SJCRH30 (cell line): ENCODE measurements at places on chromosomes 2 and 18. TPM values are rescaled to one million over a fixed set of nuclear protein-coding genes. Genes with fewer than 3 reads are reported as not detected.

DNA sequence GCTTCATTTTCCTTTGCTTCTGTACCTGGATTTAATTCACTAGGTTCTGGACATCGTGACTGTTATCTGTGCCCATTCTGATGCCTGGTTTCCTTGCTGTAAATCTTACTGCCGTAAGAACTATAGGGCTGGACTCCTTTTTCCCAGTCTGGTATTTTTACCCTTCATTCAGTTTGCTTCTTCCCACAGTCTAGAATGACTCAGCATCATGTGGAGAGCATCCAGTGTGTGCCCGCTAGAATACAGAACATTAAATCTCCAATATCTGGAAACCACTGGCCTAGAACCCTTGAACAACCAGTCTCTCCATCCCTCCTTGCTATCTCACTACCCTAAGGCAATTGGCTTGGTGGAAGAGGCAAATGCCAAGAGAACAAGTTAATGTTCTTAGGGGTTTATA, 1075.4 kb upstream of the ZEB2 start:
- DNase-seq, result no peak
- H3K4me1 ChIP-seq, result peaks cover 6% of the 10 kb centered on the region
- no peak overlapping the region for H3K4me3 ChIP-seq
- H3K27ac ChIP-seq, result no peak overlapping the region

The IL1B gene
- not detected in 2 replicates for total RNA-seq

DNA sequence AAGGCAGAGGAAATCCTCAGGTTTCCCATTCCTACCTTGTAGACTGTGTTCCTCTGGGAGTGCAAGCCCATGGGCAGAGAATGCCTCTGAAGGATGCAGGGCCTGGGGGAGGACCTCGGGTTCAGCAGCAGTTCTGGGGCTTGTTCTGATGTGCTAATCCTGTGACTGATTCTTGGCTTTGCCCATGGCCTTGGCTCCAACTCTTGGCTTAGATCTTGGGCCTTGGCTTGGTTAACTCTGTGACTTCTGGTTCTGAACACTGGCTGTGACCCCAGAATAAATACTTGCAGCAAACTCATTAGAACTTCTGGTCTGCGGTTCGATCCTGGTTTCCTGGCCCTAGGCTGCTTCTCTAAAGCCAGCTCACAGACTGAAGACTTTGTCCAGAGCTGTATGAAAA, 366.9 kb upstream of the ZEB2 start:
- no peak overlapping the region for H3K4me3 ChIP-seq
- no peak overlapping the region for H3K27ac ChIP-seq
- DNase-seq, result no peak

- 0 out of 2 replicates have a peak, but pooled peaks cover 5% of the 10 kb centered on the region for H3K4me1 ChIP-seq
- no peaks in the 10 kb centered on the region for H3K36me3 ChIP-seq
- no peaks in the 10 kb centered on the region for H3K27me3 ChIP-seq
- H3K4me3 ChIP-seq, result no peak overlapping the region
Measured at GRCh38 chr2:224404796-224405195, 2.9 kb upstream of the FAM124B start.

DNA sequence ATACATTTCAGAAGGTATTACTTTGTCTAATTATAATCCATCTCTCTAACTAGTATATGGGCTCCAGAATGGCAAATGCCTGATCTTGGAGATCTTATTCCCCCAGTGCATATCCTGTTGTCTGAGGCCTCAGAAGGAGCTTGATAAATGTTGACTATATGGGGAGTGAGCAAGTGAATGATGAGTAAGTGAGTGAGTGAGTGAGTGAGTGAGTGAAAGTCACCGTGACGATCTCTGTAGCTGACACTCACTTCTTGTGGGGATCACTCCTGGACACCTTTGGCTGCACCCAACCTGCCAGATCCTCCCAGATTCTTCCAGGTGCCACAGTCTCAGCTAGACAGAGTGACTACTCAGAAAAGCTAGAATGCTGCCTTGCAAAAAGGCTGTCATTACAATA, 2.8 kb downstream of the XDH start:
- no peak for DNase-seq
- no peak overlapping the region for H3K4me3 ChIP-seq
- H3K36me3 ChIP-seq, result no peaks in the 10 kb centered on the region
- no peak overlapping the region for H3K27ac ChIP-seq

GRCh38 chr2:172965433-172966212, 110.0 kb upstream of the MAP3K20 start:
- peaks cover 4% of the 10 kb centered on the region for H3K4me1 ChIP-seq
- H3K36me3 ChIP-seq, result no peaks in the 10 kb centered on the region
- H3K4me3 ChIP-seq, result no peak overlapping the region
- no peaks in the 10 kb centered on the region for H3K27me3 ChIP-seq

GRCh38 chr2:29040552-29040951, 33.8 kb downstream of the PCARE start:
- no peaks in the 10 kb centered on the region for H3K36me3 ChIP-seq
- H3K4me1 ChIP-seq, result peaks cover 10% of the 10 kb centered on the region
- no peak for DNase-seq
- no peak overlapping the region for H3K27ac ChIP-seq
- H3K27me3 ChIP-seq, result no peaks in the 10 kb centered on the region

DNA sequence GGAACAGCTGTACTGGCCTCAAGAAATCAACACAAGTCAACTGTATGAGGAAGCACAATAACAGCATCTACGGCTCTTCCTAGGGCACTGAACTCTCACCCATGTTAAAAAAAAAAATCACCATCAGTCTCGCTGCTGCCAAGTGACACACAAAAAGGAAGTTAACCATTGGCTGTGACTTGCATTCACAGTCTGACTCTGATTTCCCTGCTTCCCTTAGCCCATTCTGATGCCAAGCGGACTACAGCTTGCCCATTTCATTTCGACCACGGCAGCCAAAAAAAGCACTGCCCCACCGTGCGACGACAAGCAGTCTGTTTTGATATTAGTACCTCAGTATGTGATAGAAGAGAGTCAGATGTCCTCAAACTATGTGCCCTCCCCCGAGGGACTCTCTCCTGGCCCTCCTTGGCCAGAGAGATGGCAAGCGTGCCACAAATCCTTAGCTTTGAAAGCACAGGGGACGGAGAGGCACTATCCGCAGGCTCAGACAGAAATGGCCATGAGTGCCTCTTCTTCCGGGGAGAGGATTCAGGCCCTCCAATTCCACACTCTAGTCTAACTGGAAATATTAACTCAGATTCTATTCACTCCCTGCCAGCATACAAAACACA, 250.0 kb downstream of the TCF4 start:
- H3K27me3 ChIP-seq, result no peaks in the 10 kb centered on the region
- H3K4me3 ChIP-seq, result no peak overlapping the region
- no peaks in the 10 kb centered on the region for H3K36me3 ChIP-seq
- no peak overlapping the region for H3K27ac ChIP-seq

DNA sequence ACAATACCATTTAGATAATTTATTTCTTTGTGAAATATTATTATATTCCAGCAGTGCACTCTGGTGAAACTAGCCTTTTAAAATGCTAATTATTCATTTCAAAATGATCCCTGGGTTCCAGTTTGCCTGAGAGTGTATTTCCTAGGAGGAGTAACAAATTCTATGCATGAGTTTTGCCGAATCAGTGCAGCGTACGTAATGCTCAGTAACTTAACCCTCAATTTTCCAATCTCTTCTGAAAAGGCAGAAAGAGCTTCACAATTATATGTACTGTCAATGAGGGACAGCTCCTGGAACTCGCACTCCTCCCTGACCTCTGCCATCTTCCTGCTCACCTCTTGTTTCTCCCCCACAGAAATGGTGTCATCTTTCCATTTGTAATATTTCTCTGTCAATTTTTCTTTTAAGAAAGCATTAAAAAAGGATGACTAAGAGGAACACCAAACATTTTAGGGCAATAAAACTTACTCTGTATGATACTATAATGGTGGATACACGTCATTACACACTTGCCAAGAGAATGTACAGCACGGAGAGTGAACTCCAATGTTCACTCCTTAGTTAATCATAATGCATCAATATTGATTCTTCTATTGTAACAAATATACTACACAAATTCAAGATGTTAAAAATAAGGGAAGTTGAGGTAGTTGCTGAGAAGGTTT, 25.7 kb upstream of the XIRP2 start:
- H3K27me3 ChIP-seq, result no peaks in the 10 kb centered on the region
- no peak overlapping the region for H3K4me3 ChIP-seq
- no peak overlapping the region for H3K27ac ChIP-seq
- H3K36me3 ChIP-seq, result no peaks in the 10 kb centered on the region

DNA sequence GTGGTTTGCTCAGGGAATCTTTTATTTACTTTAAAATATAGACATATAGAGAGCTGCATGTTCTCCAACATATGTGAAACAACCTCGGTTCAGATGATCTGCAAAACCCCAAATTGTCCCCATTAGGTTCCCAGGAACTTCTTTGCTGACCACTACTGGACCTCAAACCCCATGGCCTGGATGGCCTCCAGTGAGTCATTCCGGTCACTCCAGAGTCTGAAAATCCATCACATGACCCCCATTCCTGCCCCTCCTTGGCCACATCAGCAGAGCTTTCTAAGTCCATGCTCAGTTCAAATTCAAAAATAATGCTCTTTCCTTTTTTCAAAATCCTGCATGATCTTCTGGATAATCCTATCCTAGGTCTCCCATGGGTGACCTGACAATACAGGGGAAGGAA, 271.0 kb downstream of the TNS1 start:
- H3K27ac ChIP-seq, result no peak overlapping the region
- no peak for DNase-seq
- H3K4me1 ChIP-seq, result no peaks in the 10 kb centered on the region
- H3K36me3 ChIP-seq, result no peaks in the 10 kb centered on the region
- H3K4me3 ChIP-seq, result no peak overlapping the region
- H3K27me3 ChIP-seq, result no peaks in the 10 kb centered on the region

DNA sequence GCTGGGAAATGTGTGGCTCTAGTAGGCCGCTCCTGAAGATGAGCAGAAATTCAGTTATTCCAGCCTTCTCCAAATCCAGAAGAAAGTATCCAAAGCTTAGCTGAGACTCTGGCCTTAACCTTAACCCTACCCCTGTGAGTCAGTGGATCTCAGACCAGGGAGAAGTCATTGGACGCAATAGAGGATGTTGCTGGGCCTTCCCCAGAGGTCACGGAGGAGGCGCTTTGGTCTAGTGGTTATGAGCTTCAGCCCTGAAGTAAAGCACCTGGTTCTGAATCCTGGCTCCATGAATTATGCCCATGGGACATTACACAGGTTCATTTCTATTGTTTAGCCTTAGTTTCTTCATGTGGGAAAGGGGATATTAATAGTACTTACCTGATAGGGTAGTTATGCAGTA, 24.0 kb downstream of the PKDCC start:
- H3K27ac ChIP-seq, result peak overlapping the region; percentile 76
- no peaks in the 10 kb centered on the region for H3K27me3 ChIP-seq
- H3K36me3 ChIP-seq, result no peaks in the 10 kb centered on the region
- H3K4me3 ChIP-seq, result no peak overlapping the region
- peaks cover 47% of the 10 kb centered on the region for H3K4me1 ChIP-seq

The BBS5 gene
- total RNA-seq, result 4.1 and 5.4 TPM in 2 replicates

- H3K4me1 ChIP-seq, result no peaks in the 10 kb centered on the region
- no peaks in the 10 kb centered on the region for H3K27me3 ChIP-seq
- H3K4me3 ChIP-seq, result no peak overlapping the region
- H3K27ac ChIP-seq, result no peak overlapping the region
- DNase-seq, result no peak
Measured at GRCh38 chr18:48848641-48849143, 102.1 kb downstream of the SMAD7 start.

GRCh38 chr18:55483266-55483871, 104.6 kb downstream of the TCF4 start:
- no peak overlapping the region for H3K4me3 ChIP-seq
- H3K27me3 ChIP-seq, result no peaks in the 10 kb centered on the region
- no peak overlapping the region for H3K27ac ChIP-seq
- no peaks in the 10 kb centered on the region for H3K36me3 ChIP-seq
- no peaks in the 10 kb centered on the region for H3K4me1 ChIP-seq
- no peak for DNase-seq

The GPR17 gene
- total RNA-seq, result 0.18 TPM in 1 of 2 replicates, not detected in the other

- H3K27me3 ChIP-seq, result no peaks in the 10 kb centered on the region
- H3K27ac ChIP-seq, result no peak overlapping the region
- peaks cover 34% of the 10 kb centered on the region for H3K36me3 ChIP-seq
Measured at GRCh38 chr2:65103013-65103715, 26.7 kb downstream of the RAB1A start.

- H3K27ac ChIP-seq, result no peak overlapping the region
- H3K4me1 ChIP-seq, result no peaks in the 10 kb centered on the region
- no peaks in the 10 kb centered on the region for H3K27me3 ChIP-seq
- DNase-seq, result no peak
Measured at GRCh38 chr2:45168711-45169338, 159.6 kb upstream of the SIX2 start.

The ICOS gene
- total RNA-seq, result not detected in 2 replicates

GRCh38 chr2:33099989-33100388, 153.2 kb downstream of the LTBP1 start:
- H3K27me3 ChIP-seq, result no peaks in the 10 kb centered on the region
- H3K27ac ChIP-seq, result no peak overlapping the region
- DNase-seq, result no peak
- no peaks in the 10 kb centered on the region; the same call in 1 of the 2 replicates for H3K36me3 ChIP-seq
- H3K4me1 ChIP-seq, result peaks cover 9% of the 10 kb centered on the region

DNA sequence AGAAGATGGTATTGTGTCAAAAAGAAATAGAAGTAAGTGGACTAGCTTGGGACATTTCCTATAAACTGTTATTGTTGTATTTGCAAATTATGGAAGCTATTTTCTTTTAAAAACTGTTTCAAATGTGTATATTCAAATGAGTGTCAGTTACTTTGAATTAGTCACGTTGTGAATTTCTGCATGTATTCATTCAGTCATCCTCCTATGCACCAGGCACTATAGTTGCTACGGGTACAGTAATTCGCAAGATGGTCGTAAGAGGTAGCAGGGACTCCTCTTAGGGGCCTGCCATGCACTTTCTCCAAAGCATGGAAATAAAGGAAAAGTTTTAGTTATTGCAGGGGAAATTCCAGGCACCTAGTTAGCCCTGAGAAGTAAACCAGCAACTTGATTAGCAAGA, 51.3 kb downstream of the FAM161A start:
- H3K27me3 ChIP-seq, result no peaks in the 10 kb centered on the region
- H3K27ac ChIP-seq, result no peak overlapping the region
- no peaks in the 10 kb centered on the region for H3K4me1 ChIP-seq
- DNase-seq, result no peak

The PLCD4 gene
- 0.71 and 0.75 TPM in 2 replicates for total RNA-seq

- no peak overlapping the region for H3K27ac ChIP-seq
- no peak overlapping the region for H3K4me3 ChIP-seq
- no peaks in the 10 kb centered on the region for H3K36me3 ChIP-seq
- H3K4me1 ChIP-seq, result no peaks in the 10 kb centered on the region
- no peaks in the 10 kb centered on the region for H3K27me3 ChIP-seq
- no peak for DNase-seq
Measured at GRCh38 chr18:12433829-12434540, 26.3 kb downstream of the PRELID3A start.

The DSG4 gene
- total RNA-seq, result not detected in 2 replicates

- DNase-seq, result peak; percentile 18
- H3K4me1 ChIP-seq, result no peaks in the 10 kb centered on the region
- no peaks in the 10 kb centered on the region for H3K27me3 ChIP-seq
- H3K36me3 ChIP-seq, result no peaks in the 10 kb centered on the region
Measured at GRCh38 chr2:222052934-222053367, 245.8 kb downstream of the PAX3 start.
